ENCODE measurements at places on chromosomes 4 and X.

DNA sequence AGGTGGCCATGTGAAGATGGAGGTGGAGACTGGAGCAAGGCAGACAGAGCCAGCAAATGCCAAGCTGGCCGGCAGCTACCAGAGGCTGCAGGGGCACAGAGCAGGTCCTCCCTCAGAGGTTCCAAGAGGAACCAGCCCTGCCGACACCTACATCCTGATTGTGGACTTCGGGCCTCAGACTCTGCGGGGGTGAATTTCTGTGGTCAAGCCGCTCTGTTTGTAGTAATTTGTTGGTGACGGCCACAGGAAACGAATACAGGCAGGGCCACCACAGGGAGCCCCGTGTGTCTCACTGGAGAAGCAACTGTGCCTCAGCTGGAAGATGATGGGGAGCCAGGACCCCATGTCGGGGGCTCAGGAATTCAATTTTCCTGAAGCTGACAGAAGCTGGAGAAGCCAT is 28.3 kb downstream of the ZFYVE28 start:
- DNase-seq = no peak

DNA sequence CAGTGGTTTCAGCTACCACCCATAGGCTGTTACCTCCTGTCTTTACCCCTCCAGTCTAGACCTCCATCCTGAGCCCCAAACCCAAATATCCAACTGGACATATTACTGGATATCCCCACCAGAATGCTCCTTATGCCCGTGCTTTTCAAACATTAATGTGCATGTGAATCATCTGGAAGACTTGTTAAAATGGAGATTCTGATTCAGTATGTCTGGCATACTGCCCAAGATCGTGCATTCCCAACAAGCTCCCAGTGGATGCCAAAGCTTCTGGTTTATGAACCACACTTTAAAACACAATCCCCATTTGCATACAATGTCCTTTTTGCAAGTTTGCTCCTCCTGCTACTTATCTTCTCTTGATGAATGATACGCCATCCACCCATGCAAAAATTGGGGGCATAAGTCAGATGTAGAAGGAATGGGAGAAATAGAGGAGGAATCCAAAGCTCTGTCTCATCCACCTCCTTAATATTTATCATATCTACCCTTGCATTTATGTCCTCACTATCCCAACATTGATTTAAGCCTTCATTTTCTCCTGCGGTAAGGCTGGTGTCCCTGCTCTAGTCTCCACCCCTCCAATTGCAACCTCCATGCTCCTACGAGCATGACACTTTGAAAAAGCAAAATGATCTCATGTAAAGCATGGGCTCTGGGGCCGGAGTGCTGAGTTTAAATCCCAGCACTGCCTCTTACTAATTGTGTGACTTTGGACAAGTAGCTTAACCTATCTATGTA is 7.4 kb upstream of the PGRMC1 start:
- no peak for DNase-seq

DNA sequence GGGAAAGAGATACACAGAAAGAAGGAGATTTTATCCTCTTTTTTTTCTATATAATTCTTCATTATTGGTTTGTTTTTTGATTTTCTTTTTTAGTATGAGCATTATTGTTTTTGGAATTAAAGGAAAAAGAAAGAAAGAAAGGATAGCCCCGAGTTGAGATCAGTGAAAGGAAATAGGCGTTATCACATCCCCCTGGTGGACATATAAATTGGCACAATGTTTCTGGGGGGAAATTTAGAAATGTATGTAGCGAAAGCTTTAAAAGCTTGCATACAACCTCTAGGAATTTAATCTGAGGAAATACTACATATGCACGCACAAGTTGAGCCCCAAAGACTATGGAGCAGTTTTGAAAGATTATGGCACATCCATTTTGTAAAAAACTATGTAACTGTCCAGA is 226.3 kb upstream of the LDB2 start:
- no peak for DNase-seq

DNA sequence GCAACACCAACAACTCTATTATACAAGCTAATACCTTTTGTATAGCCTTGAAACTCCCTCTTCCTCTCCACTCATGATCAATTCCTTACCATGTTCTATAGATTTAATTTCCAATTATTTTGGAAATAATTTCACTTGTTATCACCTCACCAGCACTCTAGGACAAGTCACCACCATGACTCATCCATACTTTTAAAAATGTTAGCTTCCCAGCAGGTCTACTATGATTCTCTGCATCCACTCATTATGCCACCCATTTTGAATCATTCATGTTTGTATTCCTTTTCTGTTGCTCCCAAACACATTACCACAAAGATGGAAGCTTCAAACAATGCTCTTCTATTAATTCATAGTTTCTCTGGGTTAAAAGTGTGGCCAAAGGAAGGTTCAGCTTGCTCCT is 469.6 kb downstream of the PDGFC start:
- DNase-seq = no peak

All from stimulated activated CD8-positive, alpha-beta memory T cell treated with anti-CD3 and anti-CD28 coated beads, Interleukin-12 subunit alpha, Interleukin-12 subunit beta, amount 100 ng/mL, for 4 hours (primary cell).